Stimulated activated CD8-positive, alpha-beta memory T cell treated with anti-CD3 and anti-CD28 coated beads, Interleukin-4, amount 100 ng/mL, for 48 hours (primary cell): ENCODE measurements at places on chromosomes 5 and 9.

- no peak for DNase-seq
These were observed 191.7 kb downstream of the GABBR2 start for GRCh38 chr9:98516897-98517503.

- DNase-seq: no peak
These were observed 372.3 kb downstream of the ADGRV1 start for GRCh38 chr5:90930756-90931431.

DNA sequence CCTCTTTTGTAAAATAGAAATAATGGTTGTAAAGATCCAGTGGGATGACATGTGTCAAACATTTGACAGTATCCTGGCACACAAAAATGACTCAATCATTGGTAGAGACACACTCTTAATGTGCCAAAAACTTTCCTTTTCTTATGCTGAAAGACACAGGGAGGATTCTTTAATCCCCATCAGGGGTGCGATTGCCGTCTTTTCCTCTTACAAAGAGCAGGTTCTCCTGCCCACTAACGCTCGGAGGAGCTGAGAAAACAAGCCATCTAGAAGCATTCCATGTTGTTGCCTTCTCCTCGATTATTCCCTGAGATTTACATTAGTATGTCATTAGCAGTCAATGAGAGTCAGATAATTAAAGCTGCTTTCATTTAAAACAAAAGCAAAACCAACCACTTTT lies 342.6 kb upstream of the CCNH start:
- DNase-seq: no peak

DNA sequence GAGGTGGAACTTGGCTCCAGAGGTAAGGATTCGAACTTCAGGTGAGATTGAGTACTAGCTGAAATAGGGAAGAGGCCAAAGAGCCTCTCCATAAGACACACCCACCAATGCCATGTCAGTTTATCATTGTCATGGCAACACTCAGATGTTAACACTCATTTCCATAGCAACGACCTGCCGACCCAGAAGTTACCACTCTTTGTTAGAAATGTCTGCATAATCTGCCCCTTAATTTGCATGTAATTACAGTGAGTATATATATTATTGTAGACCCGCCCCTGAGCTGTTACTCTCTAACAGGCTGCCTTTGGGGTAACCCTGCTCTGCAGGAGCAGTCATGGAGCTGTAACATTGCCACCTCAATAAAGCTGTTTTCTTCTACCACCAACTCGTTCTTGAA lies 10.2 kb upstream of the NTRK2 start:
- DNase-seq: no peak

- DNase-seq: no peak
These were observed 1.7 kb downstream of the GRIN3A start for GRCh38 chr9:101736717-101737116.

DNA sequence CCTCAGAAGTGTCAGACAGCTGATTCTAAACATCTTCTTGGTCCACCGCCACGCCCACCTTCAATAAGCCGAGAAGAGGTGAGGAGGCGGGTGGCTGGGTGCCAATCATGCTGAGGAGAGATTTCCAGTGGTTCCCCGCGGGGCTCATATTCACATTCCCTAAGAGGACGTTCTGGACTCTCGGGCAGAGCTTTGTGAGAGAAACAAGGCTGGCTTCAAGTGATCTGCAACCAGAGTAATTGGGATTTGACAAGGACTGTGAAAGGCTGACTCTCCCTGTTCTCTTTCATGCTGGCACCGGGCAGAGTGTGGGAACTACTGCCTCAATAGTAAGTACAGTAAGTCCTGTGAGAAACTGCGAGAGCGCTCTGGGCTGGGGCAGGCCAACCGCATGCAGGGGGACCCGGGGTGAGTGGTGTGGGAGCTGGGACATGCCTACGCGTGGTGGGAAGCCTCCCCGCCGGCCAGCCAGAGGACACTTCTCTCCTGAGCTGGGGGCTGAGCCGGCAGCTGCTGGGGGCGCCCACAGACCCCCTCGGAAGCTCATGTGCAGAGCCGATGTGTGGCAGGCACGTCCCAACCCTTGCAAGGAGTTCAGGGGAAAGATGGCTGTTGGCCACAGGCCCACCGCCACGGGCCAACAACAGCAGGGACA lies 110.9 kb downstream of the LIFR start:
- no peak for DNase-seq

GRCh38 chr9:4082948-4083347 lies 216.9 kb downstream of the GLIS3 start:
- DNase-seq: no peak

- no peak for DNase-seq
These were observed 83.2 kb upstream of the ZNF462 start for GRCh38 chr9:106779796-106780195.

DNA sequence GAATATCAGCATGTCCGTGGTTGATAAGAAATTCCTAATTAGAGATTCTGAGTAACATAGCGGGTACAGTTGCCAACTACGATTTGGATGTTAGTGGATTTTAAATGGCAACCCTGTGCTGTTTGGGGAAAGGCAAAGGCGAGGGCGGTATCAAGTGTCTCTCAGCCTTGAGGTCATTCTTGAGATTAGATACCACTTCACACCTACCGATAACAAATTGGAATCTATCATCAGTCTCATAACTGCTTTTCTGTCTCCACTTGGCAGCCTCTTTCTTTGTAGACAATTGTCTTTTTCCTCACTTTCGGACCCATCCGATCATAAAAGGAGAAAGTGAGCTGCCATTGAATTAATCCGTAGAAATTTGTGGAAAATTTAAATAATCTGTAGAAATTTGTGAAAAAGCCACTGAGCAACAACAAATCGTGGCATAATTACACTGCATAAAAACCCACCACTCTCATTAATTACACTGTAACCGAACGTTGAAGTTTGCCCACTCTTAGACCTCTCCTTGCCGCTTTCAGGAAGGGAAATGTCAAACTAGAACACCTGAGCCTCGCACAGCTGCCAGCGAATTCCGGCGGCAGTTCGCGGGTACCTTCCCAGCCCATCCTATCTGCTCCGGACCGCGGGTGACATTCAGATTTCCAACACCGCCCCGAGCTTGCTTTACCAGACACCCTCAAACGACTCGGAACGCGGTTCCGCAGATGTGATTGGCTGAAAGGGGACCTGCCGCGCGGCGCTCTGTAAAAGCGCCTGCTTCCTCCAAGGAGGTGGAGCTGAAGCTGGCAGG lies 849 bp upstream of the RGMB start:
- peak; percentile 64 for DNase-seq

- DNase-seq: no peak
These were observed 545 bp downstream of the PALM2AKAP2 start for GRCh38 chr9:109780453-109781033.

GRCh38 chr5:59562756-59563389 lies 330.7 kb downstream of the PDE4D start:
- no peak for DNase-seq

DNA sequence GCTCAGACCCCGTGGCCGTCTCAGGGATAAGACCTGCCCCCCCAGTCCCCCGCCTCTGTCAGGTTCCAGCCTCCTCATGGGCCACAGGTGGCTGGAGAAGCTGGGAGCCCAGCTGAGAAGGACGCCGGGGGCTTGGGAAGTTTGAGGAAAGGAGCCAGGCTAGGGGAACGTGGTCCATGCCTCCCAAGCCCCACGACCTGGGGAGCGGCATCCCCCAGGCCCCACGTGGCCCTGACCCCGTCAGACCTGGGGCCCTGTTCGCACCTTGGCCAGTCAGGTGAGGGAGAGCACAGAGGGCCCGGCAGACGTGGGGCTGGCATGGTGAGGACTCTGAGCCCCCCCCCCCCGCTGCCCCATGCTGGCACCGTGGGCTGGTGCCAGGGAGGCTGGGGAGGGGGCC lies 3.7 kb downstream of the GPSM1 start:
- DNase-seq: no peak

DNA sequence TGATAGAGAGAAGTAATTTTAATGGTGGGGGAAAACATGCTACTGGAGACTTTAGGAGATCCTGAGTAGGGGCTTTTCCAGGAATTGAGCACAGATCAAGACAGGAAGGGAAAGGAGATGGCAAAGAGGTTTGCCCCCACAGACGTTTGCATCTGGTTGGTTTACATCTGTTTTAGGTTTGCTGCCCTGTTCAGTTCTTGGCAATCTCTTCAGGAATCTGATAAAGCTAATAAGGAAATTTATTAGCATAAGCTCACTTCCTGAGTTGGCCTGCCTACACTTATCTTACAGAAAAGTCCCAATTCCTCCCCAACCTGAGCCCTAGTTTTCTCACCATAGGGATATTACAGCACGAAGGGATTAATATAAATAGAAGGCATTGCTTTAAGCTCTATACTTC lies 3.4 kb upstream of the CFAP95 start:
- DNase-seq: no peak

DNA sequence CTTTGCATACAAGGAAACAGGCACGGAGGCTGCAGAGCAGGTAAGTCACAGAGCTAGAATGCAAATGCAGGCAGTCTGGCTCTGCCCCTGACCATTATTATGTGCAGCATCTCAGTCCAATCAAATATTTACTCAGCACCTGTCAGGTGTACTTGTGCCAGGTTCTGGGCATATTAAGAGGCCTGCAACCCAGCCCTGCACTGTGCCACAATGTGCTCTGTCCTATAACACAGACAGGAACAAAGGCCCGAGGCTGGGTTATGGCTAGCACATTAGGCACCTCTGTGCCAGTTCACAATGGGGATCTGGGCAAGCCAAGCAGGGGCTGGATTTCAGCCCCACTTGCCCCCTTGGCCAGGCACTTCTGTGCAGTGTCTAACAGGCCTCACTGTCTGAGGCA lies 14.0 kb downstream of the ARL15 start:
- DNase-seq: no peak

DNA sequence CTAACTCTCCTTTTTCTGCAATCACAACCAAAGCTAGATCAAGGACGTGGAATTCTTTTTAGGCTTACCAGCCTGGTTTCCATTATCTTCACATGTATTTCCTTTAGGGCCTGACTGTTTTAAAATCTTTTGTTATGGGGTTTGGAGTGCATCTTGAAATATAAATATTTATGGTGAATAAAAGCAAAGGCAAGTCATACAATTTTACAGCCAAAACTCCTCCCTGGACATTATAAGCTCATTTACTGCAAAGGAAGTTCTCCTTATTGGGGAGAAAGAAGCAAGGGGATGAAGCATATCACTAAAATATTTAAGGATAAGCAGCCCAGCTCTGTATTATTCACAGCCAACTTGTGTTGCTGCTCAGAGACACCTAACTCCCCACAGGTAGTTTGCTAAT lies 132.2 kb upstream of the TARS1 start:
- DNase-seq: no peak

DNA sequence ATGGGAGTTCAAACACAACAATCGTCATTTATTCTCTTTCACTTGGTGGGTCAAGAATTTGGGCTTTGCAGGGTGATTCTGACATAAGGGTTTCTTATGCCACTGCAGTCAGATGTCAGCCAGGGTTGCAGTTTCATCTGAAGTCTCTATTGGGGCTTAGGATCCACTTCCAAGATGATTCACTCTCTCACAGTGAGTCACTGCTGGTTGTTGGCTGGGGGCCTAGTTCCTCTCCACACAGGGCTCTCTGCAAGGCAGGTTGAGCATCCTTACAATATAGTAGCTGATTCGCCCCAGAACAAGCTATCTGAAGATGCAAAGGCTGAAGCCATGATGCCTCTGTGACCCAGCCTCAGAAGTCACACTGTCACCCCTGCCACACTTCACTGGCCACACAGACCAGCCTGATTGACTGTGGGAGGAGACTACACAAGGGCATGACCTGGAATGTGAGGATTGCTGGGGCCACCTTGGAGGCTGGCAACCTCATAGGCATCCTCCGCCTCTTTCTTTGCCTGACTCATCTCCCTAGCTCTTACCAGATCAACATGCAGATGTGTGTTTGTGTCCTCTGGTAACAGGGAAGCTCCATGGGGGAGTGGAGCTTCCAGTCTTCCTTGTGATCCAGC lies 4.5 kb upstream of the CARD19 start:
- DNase-seq: peak; percentile 77

GRCh38 chr5:80962630-80963520 lies 2.7 kb downstream of the RASGRF2 start:
- no peak for DNase-seq

GRCh38 chr9:104485014-104485413 lies 19.0 kb upstream of the OR13F1 start:
- no peak for DNase-seq

- DNase-seq: peak; percentile 89
These were observed at the start of the genes NLN and SGTB for GRCh38 chr5:65721720-65722574. Gene NLN, plus strand, starts transcription at chr5:65722205. Its CDS starts 169 bp downstream, at chr5:65722374. Gene SGTB, minus strand, starts transcription at chr5:65722109. Its CDS starts 1,302 bp downstream, at chr5:65720807.

DNA sequence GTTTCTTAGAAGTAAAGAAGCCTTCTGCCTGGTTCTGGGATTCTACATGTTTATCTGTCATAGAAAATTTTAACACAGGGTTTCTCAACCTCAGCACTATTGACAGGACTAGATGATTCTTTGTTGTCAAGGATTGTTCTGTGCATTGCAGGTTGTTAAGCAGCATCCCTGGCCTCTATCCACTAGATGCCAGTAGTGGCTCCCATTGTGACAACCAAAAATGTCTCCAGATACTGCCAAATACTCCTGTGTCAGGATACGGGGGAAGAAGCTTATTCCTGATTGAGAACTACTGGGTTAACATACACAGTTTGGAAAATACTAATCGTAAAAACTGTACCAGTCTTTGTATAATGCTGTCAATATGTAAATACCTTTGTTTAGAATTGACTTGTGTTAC lies 167.1 kb downstream of the NIPBL start:
- no peak for DNase-seq

DNA sequence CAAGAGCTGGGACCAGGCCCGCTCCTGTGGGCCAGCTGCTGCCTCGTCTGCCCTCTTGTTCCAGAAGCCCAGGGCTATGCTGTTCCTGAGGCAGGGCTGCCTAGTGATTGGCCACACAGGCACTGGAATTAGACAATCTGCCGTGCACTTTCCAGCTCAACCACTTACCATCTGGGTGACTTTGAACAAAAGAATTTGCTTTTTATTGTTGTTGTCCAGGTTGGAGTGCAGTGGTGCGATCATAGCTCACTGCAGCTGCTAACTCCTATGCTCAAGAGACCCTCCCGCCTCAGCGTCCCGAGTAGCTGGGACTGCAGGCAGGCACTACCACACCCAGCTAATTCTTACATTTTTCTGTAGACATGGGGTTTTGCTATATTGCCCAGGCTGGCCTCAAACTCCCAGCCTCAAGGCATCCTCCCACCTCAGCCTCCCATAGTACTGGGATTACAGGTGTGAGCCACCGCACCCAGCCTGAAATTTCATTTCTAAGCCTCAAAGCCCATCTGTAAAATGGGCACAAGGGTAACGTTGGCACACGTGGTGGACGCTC lies 1.2 kb upstream of the NEK6 start:
- no peak for DNase-seq

GRCh38 chr5:117473165-117473564 lies 898.5 kb upstream of the SEMA6A start:
- DNase-seq: no peak

GRCh38 chr9:7328453-7328852 lies 471.1 kb downstream of the DMAC1 start:
- DNase-seq: no peak

DNA sequence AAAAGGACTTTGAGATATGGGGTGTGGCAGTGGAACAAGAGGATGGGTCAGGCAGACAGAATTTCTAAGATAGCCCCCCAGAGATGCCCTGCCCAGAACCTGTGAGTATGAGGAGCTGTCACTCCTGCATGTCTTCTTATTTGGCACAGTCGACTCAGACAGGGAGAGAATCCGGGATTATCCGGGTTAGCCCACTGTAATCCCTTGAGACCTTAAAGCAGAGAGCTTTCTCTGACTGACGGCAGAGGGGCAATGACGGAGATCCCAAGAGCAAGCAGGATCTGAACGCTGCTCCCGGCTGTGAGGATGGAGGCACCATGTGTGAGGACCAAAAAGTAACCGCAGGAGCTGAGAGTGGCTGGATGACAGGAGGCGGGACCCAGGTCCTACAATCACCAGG lies 8.8 kb upstream of the NHP2 start:
- DNase-seq: no peak
